Activated CD4-positive, alpha-beta T cell treated with anti-CD3 and anti-CD28 coated beads, Interleukin-2, Interleukin-4, amounts not matched to agents 100 ng/mL and 50 ng/mL, durations not matched to agents 16 hours and 8 hours (primary cell): ENCODE measurements at places on chromosomes 6 and 20.

GRCh38 chr6:21078497-21078896 is 515.1 kb upstream of the SOX4 start:
- DNase-seq, result no peak

DNA sequence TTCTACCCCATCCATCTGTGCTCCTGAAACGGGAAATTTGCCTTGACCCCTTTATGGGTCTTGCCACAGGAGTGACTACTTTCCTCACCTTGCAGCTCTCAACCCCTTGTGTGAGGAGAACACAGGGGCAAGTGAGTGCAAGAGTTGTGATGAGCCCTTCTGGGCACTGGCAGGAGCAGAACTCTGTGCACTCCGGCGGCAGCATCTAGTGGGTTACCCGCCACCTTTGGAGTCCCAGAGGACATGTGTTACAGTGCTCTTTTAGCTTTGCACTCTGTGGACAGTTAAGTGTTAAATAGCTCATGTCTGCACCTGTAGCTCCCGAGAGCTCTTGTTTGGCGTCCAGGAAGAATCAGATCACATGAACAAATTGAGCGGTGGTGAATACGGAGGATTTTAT is 940.2 kb downstream of the GRIK2 start:
- no peak for DNase-seq

DNA sequence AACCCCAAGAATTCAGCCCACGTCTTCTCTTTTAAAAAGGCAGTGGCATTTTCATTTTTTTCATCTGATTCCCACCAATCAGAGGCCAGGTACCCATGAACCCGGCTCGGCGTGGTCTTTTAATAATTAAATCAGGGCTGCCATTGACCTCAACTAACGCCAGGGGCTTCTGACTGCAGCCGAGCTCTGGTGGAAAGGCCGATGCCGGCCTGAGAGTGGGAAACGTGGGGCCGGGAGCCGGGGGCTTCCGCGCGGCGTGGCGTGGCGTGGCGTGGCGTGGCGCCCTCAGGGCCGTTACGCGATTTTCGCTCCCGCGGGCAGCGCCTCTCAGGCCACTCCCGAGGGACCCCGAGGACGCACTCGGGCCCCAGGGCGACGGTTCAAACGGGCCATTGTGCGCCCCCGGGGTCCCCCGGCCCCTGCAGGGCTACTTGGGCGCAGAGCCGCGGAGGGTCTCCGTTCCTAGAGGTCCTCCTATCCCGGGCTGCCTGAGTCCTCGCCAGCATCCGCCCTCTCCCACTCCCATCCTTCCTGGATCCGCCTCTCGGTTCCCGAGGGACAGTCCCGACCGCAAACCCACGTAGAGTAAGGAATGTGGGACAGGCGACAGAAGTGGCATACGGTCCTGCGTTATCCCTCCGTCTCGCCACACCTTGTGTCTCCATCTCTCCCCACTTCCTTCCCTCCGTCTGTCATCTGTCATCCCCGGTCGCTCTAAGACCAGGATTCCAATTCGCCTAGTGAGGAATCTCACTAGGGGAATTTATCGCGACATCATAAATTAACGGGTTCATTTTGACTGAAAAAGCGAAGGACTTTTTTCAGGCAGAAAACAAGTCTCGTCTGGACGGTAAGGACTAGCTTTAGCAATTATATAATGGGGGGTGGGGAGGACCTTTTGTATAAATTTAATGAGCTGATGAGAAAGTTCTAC is 876 bp upstream of the TBPL1 start:
- DNase-seq, result peak; percentile 49

DNA sequence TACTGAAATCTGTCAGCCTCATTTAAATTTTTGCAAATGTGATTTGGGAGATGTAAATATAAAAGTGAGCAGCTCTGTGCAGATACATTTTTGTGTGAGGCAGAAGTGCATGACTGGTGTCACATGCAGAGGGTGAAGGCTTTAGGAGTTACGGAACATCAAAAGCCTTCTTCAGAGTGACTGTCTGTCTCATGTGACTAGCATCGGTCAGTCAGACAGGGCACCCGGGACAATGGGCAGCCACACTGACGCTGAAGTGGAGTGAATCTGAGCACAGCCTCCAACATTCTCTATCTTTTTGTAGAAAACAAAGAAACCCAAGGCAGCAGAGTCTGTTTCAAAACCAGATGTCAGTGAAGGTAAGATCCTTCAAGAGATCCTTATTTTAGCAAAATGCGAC is 7.9 kb upstream of the FAM209A start:
- DNase-seq, result no peak

DNA sequence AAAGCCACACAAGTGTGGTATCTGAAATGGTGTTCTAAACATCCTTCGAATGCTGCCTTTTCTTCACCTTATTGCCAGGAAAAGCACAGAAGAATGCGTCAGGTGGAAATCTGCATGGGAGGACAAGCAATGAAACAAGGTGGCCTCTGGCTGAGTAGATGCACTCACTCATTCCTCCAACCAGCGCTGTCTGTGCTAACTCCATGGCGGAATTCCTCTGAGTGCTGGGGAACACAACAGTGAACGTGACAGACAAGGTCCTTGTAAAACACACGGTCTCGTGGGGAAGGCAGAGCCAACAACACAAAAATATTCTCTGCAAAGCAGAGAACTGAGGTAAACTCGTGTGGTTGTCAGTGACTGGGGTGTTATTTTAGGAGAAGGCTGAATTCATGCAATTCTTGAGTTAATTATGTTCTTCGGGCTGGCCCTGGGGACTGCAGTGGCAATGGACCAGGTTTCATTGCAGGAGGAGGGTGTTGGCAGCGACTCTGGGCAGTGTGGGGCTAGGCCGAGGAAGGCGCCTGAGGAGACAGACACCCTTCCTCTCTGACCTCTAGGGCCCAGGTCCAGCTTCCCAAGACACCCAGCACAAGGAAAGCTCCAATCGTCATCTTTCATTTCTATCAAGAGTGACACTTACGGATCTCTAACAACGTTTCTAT is 339.7 kb downstream of the PRKN start:
- no peak for DNase-seq

- DNase-seq, result no peak
Measured at GRCh38 chr6:9332241-9332780, 897.0 kb upstream of the SLC35B3 start.

GRCh38 chr6:152300517-152300916 is 336.6 kb downstream of the SYNE1 start:
- no peak for DNase-seq

GRCh38 chr20:59435518-59435917 is 135.1 kb downstream of the EDN3 start:
- DNase-seq, result no peak

- no peak for DNase-seq
Measured at GRCh38 chr20:1335961-1336698, 7.2 kb upstream of the SDCBP2 start.

DNA sequence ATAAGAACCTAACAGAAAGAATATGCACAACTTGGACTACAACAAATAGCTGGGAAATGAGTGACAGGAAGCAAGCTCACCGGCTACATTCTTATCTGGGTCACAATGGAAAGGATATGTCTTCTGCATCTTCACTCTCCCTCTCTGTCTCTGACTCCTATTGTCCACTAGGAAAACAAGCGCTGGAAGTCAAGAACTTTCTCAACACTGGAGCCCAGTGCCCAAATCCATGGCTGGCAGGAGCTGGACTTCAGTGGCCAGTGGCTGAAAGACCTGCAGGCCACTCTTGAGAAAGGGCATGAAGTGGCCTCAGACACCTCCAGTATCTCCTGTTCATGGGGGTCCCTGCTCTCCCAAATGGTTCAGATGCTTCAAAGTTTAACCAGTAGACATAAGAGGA is 62.0 kb downstream of the FAM50B start:
- no peak for DNase-seq

- DNase-seq, result no peak
Measured at GRCh38 chr20:48189181-48189580, 403.9 kb upstream of the SULF2 start.

- no peak for DNase-seq
Measured at GRCh38 chr20:57558614-57559288, 2.2 kb upstream of the PCK1 start.

- no peak for DNase-seq
Measured at GRCh38 chr6:162863821-162864220, 136.0 kb downstream of the PACRG start.

- no peak for DNase-seq
Measured at GRCh38 chr6:4521070-4521469, 255.1 kb upstream of the CDYL start.

DNA sequence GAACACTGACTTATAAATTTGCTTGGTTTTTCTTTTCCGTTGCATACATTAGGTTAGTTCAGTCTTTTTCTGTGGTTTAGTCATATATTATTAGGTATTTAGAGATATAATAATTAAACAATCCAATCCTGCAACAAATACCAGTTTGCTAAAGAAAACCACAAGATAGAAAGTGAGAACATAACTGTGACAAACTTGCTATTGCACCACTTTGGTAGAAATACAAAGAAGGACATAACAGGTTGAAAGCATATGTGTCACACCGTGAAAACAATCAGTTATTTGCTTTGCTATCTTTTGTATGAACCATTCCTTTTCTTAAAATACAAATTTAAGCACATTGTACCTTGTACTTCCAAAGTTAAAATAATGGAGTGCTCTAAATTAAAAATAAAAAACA is 42.0 kb upstream of the KCNQ5 start:
- no peak for DNase-seq

GRCh38 chr6:108068618-108069017 is 5.9 kb downstream of the OSTM1 start:
- peak; percentile 60 for DNase-seq

- no peak for DNase-seq
Measured at GRCh38 chr20:52924411-52925271, 47.5 kb upstream of the TSHZ2 start.

DNA sequence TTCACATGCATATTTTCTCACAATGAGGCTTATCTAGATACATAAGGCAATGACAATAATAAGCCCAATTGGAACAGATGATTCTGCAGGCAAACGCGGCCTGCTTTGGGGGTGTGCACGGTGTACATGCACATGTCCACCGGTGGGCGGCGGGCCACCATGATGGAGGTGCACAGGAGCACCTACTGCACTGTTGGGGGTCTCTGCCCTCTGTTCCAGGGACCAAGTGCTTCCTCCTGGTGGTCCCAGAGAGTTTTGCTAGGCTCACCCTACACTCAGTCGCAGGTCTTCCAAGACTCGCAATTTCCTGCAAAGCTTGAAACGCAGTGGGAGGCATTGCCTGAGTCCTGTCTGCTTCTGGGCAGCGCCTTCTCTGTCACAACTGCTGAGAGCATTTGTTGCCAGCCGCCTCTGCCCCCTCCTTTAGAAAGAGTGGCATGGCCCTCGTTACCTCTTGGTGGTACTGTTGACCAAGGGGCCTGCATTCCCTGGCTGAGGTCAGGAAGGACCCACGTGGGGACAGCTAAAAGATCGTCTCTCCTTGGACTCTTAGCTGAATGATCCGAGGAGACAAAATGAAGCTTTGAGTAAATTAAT is 135.3 kb downstream of the ERMARD start:
- no peak for DNase-seq

GRCh38 chr6:131001945-131002660 is 60.9 kb downstream of the EPB41L2 start:
- DNase-seq, result no peak

DNA sequence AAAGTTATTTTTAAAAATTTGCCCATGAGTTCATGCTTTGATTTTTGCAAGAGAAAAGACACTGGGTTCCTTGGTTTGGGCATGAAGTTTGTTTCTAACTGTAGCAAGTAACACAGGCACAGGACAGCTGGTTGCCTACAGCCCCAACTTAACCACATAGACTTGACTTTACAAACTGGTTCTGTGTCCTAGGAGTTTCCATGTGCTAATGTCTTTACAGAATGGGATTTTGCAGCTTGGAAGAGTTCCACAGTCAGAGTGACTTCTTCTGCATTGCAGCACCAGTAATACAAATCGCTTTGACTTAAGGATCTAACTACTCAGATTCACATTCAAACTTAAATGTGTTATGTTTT is 44.3 kb downstream of the OR2B2 start:
- no peak for DNase-seq

DNA sequence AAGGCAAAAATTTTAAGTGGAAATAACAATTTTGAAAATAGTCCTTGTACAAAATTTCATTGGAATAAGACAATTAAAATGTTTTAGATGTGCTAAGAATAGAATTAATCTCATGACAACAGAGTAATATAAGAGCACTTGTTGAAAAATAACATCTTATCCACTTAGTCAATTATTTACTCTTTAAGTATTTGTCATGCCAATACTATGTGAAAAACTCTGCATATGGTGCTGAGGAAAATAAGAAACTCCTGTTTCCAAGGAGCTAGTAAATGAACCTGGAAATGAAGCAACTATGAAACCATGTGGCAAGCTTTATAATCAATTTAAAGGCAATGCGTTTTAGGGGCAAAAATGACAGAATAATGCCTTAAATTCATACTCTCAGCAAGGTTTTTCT is 42.7 kb upstream of the HCRTR2 start:
- no peak for DNase-seq

DNA sequence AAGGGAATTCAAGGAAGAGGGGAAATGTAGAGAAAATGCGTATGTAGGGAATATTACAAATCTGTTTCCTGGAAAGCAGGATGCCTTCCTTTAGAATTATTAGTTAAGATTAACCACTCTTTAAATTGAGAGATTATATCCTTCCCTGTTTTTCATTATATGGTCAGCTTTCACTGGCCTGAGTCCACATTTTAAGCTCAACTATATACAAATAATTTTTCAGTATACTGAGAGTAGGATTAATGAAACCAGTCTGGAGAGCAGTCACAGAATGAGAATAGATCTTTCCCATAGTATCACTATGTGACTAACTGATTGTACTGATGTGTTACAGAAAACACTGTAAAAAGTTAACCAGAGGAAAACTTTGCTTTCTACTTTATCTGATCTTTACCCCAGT is 306.3 kb downstream of the LAMA2 start:
- DNase-seq, result no peak

GRCh38 chr6:148027201-148027600 is 315.4 kb upstream of the SASH1 start:
- DNase-seq, result no peak

- no peak for DNase-seq
Measured at GRCh38 chr20:36017048-36017951, 48.9 kb downstream of the CNBD2 start.

DNA sequence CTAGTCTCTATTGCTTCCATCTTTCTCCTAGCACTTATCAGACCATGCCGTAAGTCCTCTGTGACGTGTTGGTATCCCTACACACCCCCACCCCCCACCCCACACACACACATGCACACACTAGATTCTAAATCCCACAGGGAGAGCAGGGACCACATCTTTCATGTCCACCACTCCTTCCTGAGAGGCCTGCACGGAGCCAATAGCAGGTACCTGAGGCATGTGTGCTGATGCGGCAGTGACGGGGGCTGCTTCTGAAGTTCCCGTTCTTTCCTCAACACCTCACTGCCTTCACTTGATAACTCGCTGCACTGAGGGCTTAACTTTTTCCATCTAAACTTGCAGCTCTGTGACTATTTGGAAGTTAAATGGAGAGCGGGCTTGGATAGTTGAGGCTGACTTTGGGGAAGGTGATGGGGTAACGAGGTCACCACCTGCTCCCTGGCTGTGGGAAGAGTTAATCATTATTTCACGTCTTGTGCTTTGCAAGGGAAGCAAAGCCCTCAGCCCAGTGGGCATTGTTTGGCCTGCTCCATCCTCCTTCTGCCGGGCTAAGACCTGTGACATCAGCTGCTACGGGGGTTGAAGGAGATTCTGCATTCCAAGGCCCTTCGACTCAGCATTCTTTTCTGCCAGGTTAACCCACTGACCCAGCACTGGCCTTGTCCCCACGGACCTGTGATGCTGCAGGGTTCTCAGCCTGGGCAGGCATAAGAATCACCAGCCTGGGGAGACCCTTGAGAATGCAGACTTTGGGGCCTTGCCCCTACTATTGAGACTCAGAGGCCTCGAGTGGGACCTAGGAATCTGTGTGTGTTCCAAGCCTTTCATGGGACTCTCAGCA is 187.8 kb downstream of the ANKRD60 start:
- DNase-seq, result no peak
